Ascending aorta (tissue), 2 donors: ENCODE measurements at places on chromosomes 3 and 15.

DNA sequence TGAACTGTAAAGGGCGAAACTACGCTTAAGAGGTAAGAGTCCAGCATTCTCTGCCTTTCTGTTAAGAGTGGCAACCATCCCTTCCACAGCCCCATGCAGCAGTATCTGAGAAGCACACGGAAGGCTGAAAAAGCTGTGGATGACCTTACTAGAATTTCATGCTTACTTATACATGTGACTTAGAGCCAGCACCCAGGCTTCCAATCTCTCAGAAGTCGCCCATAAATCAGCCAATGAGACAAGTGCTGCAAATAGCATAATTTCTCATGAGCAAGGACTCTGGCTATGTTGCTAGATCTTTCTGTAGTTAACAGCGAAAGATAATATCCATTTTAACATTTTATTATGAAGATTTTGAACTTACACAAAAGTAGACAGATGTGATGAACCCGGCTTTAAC lies 65.3 kb downstream of the IGF2BP2 start:
- DNase-seq, result no peak

DNA sequence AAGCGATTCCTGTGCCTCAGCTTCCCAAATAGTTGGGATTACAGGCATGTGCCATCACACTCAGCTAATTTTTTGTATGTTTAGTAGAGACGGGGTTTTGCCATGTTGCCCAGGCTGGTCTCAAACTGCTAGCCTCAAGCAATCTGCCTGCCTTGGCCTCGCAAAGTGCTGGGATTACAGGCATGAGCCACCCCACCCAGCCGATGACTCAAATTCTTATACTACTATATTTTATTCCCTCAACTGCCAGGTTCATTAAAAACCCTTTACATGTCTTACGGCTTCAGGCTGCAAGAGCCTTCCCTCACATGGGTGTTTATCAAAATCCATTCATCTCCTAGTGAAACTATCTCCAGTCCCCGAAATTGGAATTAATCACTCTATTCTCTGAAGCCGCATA lies 63.4 kb downstream of the CBLB start:
- DNase-seq, result no peak

DNA sequence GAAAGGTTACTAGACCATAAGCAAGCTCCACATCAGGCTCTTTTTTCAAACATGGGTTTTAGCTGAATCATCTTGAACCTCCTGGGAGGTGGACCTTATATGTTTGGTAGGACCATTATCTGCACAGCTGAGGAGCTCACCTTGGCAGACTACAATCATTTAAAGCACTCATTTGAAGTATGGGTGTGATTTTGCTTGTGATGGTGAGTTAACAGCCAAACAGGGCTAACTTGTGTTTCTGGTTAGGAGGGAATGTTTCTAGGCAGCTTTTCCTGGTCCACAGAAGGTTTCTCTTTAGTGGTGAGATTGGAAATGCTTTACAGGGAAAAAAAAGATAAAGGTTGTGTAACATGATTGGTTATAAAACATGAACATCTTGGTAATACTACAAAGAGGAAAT lies 61.8 kb downstream of the ARHGEF26 start:
- no peak for DNase-seq

GRCh38 chr15:73994413-73994883 lies at the start of gene PML:
PML (plus strand) TSS chr15:73994716; CDS start chr15:73994813, 97 bp downstream.
- peak; percentile 96 for DNase-seq

GRCh38 chr3:197420115-197420514 lies 121.7 kb upstream of the DLG1 start:
- DNase-seq, result no peak

- peak; percentile 29 for DNase-seq
These were observed 72.6 kb upstream of the ZBED2 start for GRCh38 chr3:111667621-111668239.

DNA sequence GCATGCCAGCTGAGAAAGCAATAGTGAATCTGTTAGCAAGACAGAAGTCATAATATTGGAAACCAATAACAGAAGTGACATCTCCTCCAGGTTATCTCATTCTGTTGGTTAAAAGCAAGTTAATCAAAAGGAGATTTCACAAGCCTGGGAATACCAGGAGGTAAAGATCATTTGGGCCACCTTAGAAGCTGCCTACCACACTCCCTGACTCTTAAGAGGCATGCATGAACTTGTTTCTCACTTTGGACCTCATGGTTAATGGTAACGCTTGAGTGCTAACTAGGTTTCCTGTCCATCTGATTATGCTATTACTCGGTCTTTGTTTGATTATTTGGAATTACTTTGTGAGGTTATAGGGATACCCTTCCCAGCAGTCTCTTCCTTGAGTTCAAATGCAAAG lies 650.8 kb upstream of the SGO1 start:
- DNase-seq, result no peak

- no peak for DNase-seq
These were observed 296.0 kb downstream of the MEX3B start for GRCh38 chr15:81749716-81750375.

DNA sequence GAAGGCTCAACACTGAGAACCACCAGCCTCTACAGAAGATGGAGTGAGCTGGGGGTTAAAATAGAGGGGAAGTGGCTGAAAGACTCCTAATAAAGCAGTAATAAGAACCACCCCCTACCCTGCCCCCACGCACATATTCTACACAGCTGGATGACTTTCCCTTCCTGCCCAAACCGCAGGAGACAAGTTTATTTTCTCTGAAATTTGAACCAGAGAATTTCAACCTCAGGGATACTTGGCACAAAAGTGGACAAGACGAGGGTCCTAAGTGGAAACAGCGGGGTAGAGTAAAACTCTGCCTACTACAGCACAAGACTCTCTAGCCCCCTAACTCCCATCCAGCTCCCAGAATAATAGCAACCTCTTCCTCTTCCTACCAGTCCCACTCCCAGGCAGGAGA lies 28.4 kb downstream of the USF3 start:
- DNase-seq, result no peak

DNA sequence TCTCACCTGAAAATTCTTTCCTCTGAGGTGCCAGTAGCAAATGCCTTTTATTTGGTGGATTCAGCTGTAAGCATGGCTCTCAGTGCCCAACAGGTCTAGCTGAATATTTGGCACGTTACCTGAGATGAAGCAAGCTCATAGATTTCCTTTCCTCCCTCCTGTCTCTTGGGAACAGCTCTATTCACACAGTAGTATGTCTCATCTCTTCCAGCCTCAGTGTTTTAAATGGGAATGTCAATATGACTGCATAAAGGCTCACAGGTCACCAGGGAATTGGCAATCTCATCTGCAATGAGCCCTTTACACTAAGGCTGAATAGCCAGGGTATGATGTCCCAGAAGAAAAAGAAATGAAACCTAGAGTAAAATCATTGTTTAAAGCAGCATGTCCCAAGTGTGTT lies 733.5 kb downstream of the NTRK3 start:
- no peak for DNase-seq

DNA sequence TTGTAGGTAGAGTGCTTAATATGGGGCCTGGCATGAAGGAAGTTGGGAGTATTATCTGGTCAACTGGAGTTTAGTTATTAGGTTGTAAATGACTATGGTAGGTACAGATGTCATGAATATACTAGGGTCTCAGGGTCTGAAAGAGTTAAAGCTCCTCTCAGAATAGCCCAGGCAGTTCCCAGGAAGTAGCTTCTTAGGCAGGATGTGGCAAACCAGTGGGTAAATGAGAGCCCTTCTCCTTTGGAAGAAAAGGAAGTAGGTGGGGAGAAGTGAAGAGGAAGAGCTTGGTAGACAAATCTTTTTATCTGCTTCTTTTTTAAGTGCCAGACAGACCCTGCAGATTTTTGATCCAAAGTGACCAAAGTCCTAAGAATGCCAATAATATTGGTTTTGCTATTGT lies 24.5 kb downstream of the MAP2K1 start:
- no peak for DNase-seq

DNA sequence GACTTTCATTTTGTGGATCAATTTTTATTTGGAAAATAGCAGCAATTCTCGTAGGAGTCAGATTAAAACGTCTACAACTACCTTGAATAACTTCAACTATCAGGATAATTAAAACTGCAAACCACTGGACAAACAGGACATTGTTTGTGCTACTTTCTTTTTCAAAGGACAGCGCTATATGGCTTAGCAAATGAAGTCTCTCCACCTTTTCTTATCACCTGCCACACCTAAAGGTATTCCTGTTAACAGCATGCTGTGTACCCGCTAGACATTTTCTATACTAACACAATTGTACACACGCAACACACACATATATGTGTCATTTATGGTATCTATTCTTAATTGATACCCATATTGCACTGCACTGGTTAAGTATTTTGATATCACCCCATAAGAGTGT lies 19.2 kb downstream of the MNS1 start:
- no peak for DNase-seq

DNA sequence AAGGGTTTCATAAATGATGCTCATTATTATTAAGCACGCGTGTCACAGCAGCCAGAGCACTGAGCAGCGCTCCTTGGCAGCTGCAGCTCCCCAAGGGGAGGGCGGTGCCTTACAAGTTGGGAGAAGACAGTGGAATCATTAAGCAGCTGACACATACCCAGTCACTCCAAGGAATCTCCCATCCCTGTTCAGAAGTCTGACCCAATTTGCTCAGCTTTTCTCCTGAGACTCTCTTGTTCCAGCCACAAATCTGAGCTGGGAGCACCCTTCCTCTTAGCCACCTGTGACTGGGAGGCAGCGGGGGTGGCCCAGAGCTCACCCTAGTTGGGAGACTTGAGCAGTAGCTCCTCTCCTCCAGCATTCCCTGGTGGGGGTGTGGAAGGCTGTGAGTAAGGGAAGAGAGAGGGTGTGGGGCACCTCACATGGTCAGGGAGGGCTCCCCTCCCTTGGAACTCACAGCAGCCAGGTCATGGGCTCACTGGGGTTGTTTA lies 64.3 kb downstream of the DUT start:
- no peak for DNase-seq

DNA sequence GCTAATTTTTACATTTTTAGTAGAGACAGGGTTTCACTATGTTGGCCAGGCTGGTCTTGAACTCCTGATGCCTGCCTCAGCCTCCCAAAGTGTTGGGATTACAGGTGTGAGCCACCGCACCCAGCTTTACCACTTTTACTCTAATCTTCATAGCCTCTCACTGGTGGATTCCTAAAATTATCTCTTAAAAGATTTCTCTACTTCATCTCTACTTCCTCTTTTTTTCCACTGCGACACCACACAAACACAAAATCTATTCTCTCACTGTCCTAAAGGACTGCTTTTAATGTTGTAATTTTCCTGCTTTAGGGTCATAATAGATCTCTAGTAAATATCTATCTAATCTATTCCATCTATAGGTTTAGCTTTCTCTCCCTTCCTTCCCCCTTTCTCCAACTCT lies 34.0 kb upstream of the TBL1XR1 start:
- no peak for DNase-seq

GRCh38 chr3:31622636-31623288 lies 90.0 kb downstream of the STT3B start:
- no peak for DNase-seq

DNA sequence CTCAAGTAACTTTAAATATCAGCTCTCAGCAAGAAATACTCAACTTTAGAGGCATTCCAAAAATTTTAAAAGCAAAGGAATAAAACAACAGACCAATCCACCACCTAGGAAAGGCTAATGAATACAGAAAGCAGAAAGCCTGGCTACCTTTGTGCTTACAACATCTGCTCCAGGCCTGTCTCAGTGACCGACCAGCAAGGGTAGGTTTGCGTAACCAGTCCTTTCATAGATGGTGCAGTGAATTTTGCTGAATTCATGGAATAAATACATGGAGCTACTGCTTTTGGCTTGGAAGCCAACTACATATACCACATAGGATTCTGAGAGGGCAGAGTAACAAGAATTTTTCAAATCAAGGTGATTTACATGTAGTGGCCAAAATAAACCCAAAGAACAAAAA lies 27.2 kb downstream of the ETV5 start:
- no peak for DNase-seq

DNA sequence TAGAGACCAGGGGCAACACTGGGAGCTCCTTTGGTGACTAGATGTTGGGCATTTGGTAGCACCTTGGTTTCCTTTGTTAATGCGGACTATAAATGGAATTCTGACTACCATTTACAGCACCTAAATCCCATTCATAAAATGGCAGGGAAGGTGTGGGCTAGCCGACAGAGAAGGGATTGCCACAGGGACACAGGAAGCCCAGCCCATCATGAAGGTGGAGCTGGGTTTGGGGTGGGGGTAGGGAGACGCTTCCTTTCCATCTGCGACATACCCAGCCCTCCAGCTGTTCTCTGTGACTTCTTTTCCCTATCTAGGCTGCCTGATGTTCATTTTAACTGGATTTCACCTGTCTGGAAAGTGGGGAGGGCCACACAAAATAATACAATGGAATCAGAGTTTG lies 21.0 kb downstream of the ABHD2 start:
- no peak for DNase-seq

DNA sequence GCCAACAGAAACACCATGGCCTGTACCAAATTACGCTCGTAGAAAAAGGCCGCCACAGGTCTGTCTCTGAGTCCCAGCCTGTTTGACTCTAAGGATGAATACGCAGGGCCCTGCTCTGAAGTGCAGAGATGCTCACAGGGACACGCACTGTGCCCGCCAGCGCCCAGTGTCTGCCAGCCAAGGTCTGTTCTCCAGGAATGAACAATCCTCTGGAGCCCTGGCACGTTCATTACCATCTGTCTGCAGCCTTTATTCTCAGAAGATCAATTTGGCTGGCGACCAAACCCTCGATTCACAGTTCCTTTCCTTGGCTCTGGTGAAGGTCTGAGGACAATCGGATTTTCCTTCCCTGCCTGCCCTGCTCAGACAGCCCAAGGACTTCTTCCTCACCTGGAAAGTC lies 66.3 kb downstream of the NIPA2 start:
- DNase-seq, result no peak

DNA sequence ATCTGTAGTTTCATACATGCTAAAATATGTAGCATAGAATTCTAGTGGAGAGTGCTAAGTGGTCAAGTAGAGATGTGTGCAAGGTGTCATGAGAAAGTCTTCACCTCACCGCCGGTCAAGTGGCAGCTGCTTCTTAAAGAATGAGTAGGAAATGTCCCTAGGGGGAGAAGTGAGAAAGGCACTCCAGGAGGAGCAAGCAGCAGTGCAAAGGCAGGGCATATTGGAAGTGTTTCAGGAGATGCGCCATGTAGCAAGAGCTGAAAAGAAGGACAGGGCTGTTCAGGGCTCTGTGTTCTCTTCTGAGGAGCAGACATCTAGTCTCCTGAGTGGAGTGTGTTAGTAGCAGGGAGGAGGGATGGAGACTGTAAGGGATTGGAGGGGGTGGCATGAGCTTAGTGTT lies 312.4 kb upstream of the SEMA6D start:
- no peak for DNase-seq

- no peak for DNase-seq
These were observed 601.7 kb upstream of the ZNF717 start for GRCh38 chr3:76387000-76387399.

DNA sequence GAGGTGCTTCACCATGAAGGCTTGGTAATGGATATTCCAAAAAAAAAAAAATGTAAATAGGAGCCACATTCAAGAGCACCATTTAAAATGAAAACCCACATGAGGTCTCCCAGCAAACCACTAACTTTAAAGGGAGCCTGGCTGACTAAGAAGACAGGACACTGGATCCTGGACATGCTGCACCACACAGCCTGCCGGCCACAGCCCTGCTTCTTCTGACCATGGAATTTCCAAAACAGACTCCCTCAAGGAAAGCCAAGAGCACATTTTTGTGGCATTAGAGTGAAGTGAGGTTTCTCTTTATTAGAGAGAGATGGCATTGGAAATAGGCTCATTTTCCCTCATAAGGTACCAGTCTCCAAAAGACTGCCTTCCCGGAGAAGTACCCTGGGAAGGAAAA lies 113.9 kb downstream of the RORA start:
- no peak for DNase-seq

- no peak for DNase-seq
These were observed 32.1 kb downstream of the SRPRB start for GRCh38 chr3:133837487-133838295.
